ENCODE measurements at places on chromosomes 7 and 10.
A peak's percentile ranks its signal among the peaks of the same experiment; 100 is the strongest.

GRCh38 chr7:98215561-98216495 lies 4.6 kb downstream of the BHLHA15 start:
- no peak for DNase-seq

DNA sequence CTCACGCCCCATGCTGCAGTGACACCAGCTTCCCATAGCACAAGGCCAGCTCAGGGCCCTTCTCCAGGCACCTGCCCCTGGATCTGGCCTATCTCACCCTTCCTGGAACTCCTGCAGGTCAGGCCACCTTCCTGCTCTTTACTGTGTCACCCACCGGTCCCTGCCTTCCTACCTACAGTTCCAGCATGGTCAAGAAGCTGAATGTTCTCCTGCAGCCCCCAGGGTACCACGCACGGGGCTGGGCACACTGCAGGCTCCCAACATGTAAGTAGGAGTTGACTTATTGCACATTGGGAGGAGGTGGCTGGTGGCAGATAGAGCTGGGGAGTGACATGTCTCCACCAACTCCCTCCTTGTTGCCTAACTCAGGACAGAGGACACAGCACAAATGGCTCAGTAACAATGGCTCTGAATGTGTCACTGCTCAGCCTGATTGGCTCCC lies 14.5 kb downstream of the ITPRIP start:
- no peak for DNase-seq

DNA sequence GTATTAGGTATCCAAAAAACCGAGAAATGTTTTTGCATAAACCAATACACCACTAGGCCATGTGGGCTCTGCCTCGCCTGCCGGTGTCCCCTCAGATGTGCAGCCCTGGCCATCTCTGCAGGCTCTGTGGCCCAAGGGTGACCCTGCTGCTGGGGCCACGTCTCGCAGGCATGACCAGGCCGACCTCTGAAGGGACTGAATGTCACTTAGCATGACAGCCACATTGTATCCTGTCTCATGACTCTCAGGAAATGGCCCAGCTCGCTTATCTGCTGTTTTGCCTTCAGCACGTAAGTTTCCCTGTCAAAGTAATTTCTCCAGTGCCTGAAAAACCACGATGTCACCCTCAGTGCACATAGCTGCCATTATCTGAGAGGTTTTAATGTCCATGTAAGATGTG lies 49.5 kb upstream of the ZNF32 start:
- DNase-seq: no peak

- DNase-seq: no peak
Measured at GRCh38 chr7:18975276-18975675, 142.2 kb downstream of the TWIST1 start.

- DNase-seq: peak; percentile 52
Measured at GRCh38 chr7:30842542-30843451, 68.9 kb upstream of the AQP1 start.

DNA sequence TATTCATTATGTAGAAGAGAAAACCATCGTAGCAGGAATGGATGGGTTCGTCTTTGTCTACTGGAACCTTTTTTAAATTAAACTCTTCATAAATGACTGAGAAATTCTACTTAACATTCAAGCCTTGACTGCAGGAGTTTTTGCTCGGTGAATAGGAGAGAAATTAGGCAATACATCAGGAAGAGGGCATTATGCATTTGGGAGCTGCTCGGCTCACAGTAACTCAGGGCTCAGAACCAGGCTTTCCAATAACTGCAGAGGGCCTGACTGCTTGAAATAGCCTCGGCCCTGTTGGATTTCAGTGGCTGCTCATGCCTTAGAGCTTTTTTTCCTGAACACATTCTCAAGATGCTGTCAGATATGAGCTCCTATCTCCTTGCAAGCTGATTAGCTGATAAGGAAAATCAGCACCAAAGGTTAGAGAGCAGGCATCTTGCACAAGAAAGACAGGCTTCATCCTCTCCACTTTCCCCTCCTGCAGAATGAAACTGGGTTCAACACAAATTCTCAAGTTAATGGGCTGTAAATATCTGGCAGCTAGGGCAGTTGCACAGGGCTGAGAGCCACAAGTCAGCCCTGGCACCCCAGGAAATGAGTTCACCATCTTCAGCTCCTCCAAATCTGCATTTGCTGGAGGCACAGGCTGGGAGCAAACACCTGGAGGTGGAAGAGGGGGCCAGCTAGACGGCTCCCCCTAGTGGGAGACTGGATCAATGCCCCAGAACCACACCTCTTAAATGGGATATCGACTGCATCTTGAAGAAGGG lies 24.3 kb downstream of the TECTB start:
- no peak for DNase-seq

DNA sequence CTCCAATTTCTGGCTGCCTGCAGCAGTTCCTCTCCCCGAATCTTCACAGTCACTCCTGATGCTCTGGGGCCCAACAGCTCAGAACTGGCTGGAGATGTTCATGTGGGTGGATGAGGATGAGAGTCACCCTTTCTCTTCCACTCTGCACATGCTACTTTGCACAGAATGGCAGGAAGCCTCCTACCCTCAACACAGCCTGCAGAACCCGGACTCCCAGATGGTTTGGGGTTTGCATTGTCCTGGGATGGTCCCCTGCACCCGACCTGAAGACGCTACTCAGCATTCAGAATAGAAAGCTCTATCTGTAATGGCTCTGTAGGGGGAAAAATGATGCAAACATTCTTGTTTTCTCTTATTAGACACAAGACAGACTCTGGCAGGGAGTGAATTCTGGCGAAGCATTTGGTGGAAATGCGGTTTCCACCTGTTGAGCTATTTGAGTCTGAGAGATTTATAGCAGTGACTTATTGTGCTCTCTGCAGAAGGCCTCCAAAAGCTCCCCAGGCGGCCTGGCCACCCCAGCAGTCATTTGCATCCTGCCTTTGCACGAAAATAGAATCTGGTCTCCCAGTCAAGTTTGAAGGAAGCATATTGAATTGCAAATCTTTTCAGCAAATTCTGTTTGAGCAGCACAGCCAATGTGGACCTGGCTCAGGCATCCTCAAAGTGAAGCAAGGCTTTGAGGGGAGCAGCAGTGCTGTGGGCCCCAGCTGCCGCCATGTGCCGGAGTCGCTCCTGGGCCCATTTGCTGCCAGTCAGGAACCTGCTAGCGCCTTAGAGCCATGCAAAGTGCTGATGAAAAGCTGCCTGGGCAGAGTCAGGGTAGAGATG lies 309.3 kb downstream of the TCERG1L start:
- peak; percentile 49 for DNase-seq

DNA sequence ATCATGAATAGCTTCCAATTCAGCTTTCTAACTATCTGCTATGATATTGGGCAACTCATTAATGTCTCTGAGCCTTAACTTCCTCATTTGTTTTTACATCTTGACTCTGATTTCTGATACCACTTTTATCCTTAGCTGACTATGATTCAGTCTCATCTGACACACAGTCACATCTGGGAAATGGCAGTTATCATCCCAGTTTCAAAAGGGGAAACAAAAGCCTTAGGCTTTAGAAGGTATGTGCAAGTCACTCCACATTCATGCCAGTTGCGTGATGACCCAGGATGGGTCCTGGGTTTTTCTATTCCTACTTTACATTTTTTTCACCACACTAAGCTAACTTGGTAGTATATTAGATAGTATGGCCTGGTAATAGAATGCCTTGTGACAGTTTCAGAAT lies 12.7 kb downstream of the SCIN start:
- DNase-seq: no peak

- no peak for DNase-seq
Measured at GRCh38 chr7:42627626-42628025, 284.2 kb downstream of the C7orf25 start.

GRCh38 chr10:50279489-50279888 lies 28.2 kb upstream of the ASAH2 start:
- DNase-seq: no peak

- no peak for DNase-seq
Measured at GRCh38 chr10:127250031-127250430, 53.6 kb upstream of the INSYN2A start.

DNA sequence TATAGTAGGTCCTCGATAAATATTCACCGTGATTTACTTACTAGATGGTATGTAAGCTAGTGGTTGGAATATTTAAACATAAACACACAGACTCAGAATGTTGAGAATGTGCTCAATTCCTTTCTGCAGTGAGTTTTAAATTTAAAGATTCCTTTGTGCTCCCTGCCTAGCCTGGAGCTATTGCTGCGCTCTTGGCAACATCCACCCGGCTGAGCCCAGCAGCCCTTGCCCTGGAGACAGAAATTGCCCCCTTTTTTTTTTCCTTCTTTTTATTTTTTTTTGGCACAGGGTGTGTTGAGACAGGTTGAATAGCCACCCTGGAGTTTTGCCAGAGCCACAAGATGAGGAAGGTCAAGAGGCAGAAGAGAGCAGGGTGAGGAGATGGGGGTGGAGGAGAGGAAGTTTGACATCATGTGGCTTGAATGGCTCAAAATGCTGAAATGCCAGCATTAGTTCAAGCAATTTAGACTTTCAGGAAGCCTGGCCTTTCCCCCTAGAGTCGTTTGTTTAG lies 180.8 kb downstream of the PRKCQ start:
- no peak for DNase-seq

- no peak for DNase-seq
Measured at GRCh38 chr7:124489925-124490324, 275.7 kb downstream of the GPR37 start.

DNA sequence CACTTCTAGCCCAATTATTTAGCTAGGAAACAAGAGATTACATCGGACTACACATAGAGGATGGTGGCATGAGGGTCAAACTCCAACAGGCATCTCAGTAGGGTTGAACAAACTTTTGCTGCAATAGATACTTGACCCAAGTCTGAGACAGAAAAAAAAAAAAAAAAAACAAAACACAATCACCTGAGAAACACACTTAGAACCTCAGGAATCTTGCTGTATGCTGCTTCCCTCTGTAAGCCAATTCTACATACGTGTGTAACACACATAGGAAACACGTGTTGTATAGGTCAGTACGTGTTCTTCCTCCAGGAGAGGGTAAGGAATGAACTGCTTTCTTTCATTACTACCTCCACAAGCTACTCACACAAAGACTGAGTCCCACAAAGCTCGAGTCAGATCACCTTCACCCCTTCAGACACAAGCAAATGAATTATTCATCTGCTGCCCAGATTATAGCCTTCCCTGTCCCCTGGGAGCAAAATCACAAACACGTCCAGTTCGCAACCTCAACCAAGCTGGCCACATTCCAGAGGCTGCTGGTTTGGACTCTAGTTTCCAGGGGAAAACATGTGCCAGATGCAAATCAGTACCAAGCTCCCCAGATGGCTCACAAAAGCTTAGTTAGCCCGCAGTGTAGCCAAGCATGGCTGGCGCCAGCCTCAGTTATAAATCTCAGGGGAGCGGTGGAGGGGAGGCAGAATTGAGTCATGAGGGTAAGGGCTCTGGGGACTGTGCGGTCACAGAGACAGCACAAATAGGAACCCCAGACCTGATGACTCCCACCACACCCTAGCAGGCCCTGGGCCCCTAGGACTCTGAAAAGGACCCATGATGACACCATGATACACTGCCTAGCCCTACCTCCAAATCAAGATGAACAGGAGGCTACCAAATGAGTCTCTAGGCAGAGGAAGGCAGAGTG lies 15.1 kb downstream of the PSAP start:
- no peak for DNase-seq

DNA sequence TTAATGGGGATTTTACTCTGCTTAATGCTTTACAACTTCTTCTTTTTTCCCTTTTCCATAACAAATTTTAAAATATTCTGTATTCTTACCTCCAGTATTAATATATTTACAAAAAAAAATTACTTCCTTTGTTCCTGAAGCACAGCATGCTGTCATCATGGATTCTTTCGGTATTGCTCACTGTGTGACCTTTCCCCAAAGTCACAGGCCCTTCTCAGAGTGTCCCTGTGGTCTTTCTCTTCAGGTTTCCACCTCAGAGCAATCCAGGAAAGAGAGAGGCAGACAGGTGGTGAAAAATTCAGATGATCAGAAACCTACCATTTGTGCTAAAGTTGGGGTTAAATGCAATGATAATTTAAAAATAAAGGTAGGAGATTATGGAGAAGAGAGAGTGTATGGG lies 13.0 kb downstream of the AOAH start:
- DNase-seq: no peak

DNA sequence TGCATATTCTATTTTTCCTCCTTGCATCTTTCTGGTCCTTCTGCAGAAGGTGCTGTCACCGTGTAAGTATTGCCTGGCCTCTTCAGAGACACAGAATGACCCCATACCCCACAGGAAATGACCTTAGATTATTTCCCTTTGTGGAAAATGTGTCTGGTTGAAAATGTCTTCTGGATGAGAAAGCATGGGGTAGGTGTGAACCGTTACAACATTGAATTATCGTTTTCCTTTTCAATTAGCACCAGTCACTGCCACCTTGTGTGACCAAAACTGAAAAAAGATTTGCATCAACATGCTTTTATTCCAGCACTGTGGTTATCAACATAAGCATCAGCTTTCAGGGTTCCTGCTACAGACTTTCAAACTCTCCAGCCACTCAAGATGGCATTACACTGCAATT lies 58.0 kb upstream of the CELF2 start:
- DNase-seq: no peak

GRCh38 chr7:114656466-114656865 lies 241.9 kb downstream of the FOXP2 start:
- DNase-seq: no peak

DNA sequence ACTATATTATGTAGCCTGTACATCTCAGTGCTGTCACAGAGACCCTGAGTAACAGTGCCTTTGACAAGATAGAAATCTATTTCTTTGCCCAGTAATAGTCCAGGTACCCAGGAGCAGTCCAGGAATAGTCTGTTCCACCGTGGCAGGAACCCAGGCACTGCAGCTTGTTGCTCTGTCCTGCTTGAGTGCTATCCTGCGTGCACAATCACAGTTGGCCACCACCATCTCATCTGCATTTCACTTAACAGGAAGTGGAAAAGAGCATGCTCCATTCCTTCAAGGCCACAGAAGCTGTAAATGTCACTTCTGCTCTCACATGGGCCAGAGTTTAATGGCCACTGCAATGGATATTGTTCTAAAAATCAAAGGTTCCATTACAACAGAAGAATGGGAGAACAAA lies 61.5 kb upstream of the PRR15 start:
- DNase-seq: no peak

DNA sequence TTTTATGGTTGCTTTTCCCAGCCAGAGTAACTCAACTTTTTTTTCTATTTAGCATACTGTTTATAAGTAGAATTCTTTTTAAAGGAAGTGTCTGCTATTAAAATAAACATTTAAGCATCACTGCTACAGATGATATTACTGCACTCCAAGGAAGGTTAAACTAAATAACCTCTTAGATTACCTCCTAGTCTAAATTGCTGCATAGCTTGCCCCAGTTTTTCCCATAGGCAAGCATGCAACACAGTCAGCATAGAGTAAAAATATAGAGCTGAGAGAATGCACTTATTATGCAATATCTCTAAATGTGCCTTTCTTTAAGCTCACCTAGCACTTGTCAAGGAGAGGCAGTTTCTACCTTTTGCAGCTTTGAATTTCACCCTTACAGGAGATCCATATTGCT lies 1392.4 kb upstream of the CELF2 start:
- no peak for DNase-seq

- no peak for DNase-seq
Measured at GRCh38 chr10:53153831-53154230, 381.2 kb upstream of the MBL2 start.

- DNase-seq: no peak
Measured at GRCh38 chr7:30202671-30203070, 67.9 kb downstream of the MTURN start.

Measured in left forelimb (tissue), 1 donor.